ENCODE measurements at places on chromosomes 6 and 20.

- no peak for DNase-seq
These were observed 548 bp upstream of the BCAS4 start for GRCh38 chr20:50794181-50794845.

GRCh38 chr6:100968949-100969348 lies 87.8 kb upstream of the ASCC3 start:
- peak; percentile 48 for DNase-seq

GRCh38 chr6:107820338-107821261 lies 3.5 kb downstream of the SCML4 start:
- DNase-seq = no peak

DNA sequence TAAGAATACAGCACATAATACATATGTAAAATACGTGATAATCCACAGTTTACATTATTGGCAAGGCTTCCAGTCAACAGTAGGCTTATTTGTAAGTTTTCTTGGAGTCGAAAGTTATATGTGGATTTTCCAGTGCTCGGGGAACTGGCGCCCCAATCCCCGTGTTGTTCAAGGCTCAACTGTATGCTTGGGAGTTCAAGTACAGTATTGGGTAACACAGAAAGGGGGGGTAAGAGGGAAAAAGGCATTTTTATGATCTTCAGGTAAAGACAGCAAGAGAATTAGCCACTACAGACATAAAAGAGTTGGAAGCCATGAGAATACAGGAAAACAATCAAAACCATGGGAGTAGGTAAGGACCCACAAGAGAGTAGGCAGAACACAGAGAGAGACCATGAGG lies 16.4 kb downstream of the PSMB1 start:
- no peak for DNase-seq

GRCh38 chr6:44000164-44000842 lies 126.9 kb downstream of the MRPL14 start:
- DNase-seq = peak; percentile 63

- no peak for DNase-seq
These were observed 1.1 kb downstream of the HSF2 start for GRCh38 chr6:122400462-122401089.

- DNase-seq = no peak
These were observed 61.0 kb upstream of the NHSL1 start for GRCh38 chr6:138560130-138560860.

DNA sequence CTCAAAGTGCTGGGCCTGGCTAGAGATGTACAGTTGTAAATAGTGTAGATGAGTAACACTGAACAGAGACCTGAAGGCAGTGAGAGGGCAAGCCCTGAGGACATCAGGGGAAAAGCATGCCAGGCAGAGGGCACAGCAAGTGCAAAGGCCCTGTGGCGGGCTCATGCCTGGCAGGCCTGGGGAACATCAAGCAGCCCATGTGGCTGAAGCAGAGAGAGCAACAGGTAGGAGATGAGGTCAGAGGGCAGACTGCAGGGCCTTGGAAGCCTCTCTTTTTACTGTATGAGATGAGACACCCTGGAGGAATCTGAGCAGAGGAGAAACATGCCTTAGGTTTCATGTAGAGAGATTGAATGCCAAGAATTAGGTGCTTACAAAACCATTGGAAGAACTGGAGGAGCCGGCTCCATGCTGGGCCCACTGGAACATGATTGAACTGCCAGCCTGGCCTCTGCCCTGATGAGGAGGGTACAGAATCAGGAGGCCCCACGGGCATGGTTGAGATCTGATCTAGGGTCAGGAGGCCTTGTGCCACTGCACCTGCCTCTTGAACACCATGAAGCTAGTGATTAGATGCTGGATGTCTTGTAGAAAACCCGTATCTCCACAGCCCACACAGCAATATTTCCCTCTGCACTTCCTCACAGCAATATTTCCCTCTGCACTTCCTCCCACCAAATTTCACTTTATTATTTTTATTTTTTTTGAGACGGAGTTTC lies 5.9 kb upstream of the HMGA1 start:
- DNase-seq = no peak

GRCh38 chr20:19473216-19473921 lies 260.9 kb downstream of the SLC24A3 start:
- DNase-seq = no peak

- DNase-seq = no peak
These were observed 36.0 kb upstream of the TCP11 start for GRCh38 chr6:35177157-35177556.

Measured in SHP77 (cell line).